Cortex of kidney (tissue), 1 donor: ENCODE measurements at places on chromosomes 1 and 21.

DNA sequence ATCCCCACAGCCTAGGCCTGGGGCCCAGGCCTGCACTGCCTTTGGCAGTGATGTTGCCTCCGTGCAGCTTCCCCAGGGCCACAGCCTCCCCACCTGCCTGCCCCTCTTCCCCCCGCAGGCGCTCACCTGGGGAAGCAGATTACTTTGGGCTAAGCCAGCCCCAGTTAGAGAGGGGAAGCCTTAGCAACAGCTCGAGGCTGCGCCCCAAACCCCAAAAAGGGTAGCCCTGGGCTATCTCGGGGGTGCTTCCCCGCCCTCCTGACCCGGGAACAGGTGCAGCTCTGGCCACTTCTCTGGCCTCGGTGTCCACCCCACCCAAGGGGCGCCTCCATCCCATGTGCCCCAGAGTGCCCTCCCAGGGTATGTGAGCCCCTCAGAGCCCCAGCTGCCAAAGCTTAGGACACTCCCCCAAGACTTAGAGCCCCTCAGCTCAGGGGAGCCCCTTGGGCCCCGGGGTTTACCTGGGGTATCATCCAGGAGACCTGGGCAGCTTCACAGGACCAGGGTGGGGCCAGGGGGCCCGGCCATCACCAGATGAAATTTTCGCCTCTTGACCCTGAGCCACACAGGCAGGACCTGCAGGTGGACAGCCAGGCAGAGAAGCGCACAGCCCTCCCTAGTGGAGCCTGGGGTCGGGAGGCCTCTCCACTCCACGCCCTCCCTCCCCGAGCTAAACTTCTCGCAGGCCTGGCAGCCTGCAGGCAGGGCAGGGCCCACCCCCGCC is 3.3 kb upstream of the TTC34 start:
- DNase-seq, result no peak

- DNase-seq, result no peak
Observed at GRCh38 chr1:240967070-240967724, 355.2 kb upstream of the GREM2 start.

GRCh38 chr1:225845571-225846259 is 35.8 kb downstream of the EPHX1 start:
- DNase-seq, result no peak

DNA sequence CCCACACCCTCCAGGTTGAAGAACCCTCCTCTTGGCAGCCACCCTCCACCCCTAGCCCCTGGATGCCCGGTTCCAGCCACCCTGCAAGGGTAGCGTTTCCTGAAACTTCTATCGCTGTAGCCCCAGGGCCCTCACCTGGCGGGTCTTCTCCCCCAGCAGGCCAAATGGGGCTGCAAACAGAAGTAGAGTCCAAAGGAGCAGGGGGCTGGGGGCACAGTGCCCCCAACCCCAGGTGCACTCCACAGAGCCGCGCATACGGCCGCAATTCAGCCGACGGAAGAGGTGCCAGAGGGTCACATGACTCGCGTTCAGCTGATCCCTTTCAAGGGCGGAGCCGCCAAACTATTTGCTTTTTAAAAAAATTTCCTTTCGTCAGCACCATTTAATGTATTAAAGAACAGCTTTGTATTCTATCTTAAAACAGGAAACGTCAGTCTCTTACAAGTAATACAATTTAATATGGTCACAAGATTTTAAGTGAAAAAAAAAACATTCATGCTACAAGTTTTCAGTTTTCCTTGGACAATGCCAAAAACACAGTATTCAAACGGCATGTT is at the start of gene GLMP:
Gene GLMP, minus strand, starts transcription at position 289 of the 557 bp plus-strand sequence. Its CDS starts 34 bp downstream, at position 255.
- no peak for DNase-seq

- DNase-seq, result no peak
Observed at GRCh38 chr1:205437570-205437969, 15.7 kb upstream of the LEMD1 start.

GRCh38 chr1:37926038-37926924 is 20.6 kb downstream of the INPP5B start:
- DNase-seq, result no peak

DNA sequence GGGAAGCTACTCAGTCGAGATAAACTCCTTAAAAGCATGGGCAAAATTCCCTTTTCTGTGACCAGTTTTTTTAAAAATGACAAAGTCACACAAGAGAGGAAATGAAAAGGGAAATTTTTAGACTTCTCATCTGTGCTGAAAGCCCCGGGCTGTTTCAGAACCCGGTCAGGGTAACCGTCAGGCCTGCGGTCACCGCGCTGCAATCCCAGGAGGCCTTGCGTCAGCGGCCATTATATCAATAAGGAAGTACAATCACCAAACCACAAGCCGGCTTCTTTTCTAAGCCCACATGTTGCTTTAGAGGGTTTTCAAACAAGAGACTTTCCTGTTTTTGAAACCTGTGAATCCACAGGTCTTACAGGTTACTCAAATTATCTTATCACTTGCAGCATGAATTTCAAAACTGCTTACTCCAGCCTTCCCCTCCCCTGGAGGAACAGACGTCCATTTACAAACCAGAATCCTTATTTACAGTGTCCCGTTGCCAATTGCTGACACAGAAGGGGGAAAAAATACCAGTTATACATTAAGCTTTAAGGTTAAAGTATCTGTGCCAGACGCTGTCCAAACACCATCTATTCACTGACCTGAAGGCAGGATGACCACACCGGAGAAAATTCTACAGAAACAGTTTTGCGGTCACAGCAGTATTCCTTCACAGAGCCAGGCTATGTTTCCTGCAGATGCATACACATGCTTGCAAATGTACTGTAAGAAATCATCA is 165.3 kb downstream of the TOMM20 start:
- DNase-seq, result no peak

GRCh38 chr1:157176016-157176415 is 37.8 kb upstream of the ETV3 start:
- no peak for DNase-seq

- no peak for DNase-seq
Observed at GRCh38 chr1:69648486-69648885, 80.8 kb downstream of the LRRC7 start.

- no peak for DNase-seq
Observed at GRCh38 chr1:222759451-222760035, 22.5 kb downstream of the FAM177B start.

- no peak for DNase-seq
Observed at GRCh38 chr1:227732586-227733308, 2.4 kb downstream of the JMJD4 start.

DNA sequence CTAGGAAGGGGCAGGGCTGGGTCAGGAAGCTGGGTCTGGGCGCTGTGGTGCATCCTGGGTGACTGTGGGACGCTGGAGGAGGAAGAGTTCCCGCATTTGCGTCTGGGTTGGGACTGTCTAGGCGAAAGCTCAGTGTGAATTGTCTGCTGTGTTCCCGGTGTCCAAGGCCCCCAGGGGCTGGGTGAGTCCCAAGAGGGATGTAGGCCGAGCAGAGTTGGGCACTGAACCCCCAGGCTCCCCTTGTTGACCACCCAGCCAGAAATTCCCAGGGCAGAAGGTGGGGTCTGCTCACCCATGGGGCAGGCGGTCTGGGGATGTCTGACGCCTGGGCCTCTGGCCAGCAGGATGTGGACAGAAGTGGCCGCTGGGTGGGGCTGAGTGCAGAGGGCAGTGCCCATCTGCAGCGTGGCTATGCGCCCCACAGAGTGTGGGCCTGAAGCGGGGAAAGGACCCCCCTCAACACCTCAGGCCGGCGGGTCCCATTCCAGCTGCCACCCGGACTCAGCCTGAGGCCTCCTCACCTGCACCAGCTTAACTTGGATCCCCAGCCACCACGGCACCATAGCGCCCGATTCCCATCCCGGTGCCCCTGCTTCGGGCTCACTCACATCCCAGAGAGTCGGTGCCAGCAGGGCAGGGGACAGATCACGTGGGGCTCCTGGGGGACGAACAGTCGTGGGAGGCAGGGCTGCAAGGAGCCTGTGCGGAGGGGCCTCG is 37.0 kb upstream of the POFUT2 start:
- no peak for DNase-seq

DNA sequence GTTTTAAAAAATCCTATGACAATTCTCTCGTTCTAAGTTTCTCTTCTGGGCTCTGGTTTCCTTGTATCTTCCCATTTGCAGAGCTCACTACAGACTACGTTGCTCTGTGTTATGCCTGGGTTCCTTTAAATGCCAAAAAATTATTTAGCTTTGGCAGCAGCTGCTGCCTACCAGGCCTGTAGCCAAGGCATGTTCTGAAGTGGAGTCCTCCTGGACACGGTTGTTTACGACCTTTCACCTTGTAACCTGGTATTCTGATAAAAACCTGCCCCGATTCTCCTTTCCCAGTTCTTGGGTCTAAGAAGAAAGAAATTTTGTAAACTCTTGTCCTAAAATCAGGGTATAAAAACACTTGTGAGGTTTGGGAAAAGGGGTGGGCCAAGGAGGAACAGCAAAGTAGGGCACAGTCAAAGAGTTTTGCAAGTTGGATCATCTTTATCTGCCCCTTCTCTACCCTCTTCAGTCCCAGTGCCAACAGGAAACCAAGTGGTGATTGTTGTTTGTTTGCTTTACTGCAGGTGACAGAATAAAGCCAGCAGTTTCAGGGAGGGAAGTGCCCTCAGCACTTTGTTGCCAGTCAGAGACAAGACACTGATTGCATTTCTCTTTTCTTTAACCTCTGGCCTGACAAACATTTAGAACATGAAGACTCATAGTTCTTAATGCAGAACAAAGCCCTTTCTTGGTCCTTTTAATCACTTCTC is 3.1 kb upstream of the TXNIP start:
- DNase-seq, result no peak

- DNase-seq, result no peak
Observed at GRCh38 chr1:117574161-117574835, 31.6 kb upstream of the TENT5C start.

GRCh38 chr1:29563571-29563970 is 327.2 kb downstream of the PTPRU start:
- no peak for DNase-seq

GRCh38 chr1:47867438-47868347 is 129.5 kb downstream of the TRABD2B start:
- DNase-seq, result no peak

- DNase-seq, result no peak
Observed at GRCh38 chr21:35400233-35400939, 351.3 kb upstream of the RUNX1 start.
